ENCODE measurements at places on chromosomes 2 and 18.
A peak's percentile ranks its signal among the peaks of the same experiment; 100 is the strongest.

DNA sequence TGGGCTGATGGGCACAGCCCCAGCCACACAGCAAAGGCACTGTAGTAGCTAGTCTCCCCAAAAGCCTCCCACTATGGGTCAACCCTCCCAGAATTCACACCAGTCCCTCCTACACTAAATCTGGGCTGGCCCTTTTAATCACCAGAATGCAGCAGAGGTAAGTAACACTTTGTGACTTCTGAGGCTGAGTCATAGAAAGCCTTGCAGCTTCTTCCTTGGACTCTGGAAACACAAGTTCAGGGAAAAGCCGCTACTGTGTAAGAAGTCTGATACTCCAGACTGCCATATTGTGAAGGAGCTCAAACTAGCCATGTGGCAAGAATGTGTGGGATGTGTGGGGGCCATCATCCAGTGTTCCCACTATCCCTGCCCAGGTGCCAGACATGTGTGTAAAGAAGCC is 19.0 kb upstream of the SIX2 start:
- DNase-seq, result no peak

DNA sequence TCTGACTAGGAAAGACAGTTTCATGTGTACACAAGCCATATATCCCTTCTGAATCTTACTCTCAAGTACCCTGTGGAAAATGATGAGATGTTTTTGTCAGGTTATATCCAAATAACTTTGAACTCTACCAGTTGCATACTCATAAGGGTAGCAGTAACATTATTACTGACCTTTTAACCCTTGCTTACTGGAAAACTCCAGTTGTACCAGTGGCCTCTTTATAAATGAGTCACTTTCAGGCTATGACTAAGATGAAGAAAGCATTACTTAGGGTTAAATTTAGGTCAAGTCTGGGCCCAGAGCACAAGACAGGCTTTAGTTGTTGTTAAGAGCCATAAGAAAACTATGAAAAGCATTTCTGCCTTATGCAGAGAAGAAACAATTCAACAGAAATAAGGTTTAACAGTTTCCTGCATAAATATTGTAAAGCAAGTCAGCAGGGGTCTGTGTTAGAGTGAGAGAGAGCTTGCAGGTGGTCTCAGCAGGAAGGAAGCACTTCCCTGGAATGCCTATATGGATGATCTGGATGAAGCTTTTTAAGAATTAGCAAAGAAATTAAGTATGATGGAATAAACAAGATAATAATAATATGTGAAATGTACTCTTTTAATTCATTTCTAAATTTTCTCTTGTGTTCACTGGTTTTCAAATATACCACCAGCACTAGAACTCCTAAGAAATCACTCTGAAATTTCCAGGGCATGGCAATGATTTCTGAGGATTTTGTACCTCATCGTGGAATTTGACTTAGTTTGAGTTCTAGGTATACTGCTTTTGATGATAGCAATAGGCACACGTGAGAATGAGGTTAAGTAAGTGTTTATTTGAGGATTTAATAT is 126.6 kb downstream of the UBE2E3 start:
- peak; percentile 44 for DNase-seq

- DNase-seq, result no peak
Observed at GRCh38 chr2:234682492-234683228, 185.8 kb upstream of the ARL4C start.

DNA sequence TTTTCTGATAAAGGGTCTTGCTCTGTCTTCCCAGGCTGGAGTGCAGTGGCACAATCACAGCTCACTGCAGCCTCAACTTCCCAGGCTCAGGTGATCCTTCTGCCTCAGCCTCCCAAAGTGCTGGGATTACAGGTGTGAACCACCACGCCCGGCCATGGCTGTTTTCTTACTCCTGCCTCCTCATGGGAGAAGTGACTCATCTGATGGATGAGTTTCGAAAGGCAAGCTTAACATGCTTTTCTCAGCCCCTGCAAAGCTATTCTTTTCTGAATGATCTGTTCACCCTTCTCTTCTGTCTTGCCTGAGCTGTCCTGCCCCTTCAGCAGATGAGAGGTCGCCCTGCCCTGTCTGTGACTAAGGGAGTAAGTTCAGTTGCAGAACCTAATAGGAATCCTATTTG is 929 bp upstream of the CREG2 start:
- DNase-seq, result no peak

DNA sequence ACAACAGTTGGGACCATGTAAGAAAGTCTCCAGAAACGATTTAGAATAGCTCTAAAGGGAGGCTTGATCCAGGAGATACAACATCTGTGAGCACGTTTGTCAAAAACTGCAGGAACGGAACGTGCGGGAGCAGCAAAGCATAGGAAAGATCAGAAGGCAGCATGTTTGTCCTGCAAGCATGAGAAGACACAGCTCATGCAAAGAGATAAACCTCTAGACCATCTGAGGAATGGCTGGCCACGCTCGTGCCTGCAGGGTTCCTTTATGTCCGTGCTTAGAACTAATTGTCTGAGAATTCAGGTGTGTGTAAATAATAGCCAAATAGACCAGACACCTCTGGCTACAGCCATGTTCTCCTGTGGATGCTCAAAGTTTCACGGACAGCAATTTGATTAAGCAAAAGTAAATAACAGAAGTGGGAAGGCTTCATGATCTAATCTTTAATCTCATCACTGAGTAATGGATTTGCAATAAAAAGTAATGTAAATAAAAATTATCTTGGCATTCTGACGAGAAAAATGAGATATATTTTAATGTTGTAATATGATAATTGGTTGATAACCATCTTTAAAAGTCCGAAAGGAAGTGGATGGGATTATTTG is 534.8 kb upstream of the CDH7 start:
- no peak for DNase-seq

DNA sequence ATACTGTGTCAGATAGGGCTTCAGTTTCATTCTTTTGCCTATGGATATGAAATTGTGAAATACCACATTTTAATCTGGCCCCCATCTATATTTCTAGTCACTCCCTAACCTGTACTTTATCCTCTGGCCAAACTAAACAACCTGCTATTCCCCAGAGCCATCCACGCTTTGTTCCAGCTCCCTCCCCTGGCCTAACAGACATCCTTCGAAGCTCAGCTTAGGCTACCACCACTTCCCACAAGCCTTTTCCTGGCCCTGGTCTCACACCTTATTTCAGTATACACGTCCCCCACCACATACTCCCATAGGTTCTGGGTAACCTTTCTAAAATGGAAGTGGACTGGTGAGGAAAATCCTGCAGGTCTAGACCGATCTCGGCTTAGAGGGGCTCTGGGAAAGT is 55.4 kb downstream of the MAP4K3 start:
- DNase-seq, result no peak

GRCh38 chr18:63773551-63773950 is 1.7 kb upstream of the SERPINB7 start:
- no peak for DNase-seq

DNA sequence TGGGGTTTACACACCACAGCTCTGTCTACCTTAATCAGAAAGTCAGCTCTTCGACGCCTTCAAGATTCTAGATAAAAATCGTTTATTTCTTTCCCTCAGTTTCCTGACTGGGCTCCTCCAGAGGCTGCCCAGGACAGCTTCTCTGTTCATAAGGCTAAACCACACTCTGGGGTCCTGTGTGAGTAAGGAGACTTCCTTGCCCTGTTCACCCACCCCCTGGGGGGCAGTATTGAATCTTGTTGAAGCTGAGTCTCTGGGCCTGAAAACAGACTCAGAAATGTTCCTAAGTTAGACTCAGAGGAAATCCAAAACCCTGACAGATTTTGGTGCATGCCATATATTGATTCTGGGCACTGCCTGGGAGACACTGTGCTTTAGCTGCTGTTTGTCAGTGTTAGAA is 43.0 kb downstream of the G6PC2 start:
- DNase-seq, result no peak

GRCh38 chr2:45275242-45275805 is 266.1 kb upstream of the SIX2 start:
- DNase-seq, result no peak

- no peak for DNase-seq
Observed at GRCh38 chr2:143081616-143082015, 47.6 kb upstream of the ARHGAP15 start.

DNA sequence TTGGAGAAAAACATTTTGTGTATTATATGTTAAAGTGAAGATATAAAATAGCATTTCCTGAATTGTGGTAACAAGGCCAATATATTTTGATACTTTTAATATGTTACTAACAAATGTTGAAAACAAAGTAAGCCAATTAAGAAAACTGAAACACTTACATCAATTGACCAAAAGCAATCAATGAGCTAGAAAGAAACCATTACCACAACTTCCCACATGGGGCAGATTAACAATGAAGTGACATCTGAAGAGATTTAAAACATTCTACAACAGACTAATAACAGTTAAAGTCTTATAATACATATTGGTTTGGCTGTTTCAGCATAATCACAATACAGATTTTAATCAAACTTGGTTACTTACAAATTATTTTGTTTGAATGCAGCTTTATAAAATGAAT is 282.4 kb upstream of the NETO1 start:
- no peak for DNase-seq

DNA sequence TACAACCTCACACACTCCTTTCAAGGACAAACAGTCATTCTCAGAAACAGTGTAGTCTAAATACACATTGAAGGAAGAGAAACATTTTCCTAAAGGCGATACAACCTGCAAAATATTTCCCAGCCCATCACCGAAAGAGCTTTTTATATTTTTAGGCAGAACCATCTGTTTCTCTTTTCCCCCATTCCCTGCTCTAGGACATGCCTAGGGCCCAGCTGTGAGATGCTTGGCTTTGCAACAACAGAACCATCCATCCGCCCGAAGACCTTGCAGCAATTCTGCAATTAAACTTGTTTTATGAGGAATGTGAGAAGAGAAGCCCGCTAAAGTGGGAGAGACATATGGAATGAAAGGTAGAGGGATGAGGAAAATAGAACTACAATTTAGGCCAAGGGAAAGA is 105.6 kb upstream of the RFX8 start:
- DNase-seq, result no peak

DNA sequence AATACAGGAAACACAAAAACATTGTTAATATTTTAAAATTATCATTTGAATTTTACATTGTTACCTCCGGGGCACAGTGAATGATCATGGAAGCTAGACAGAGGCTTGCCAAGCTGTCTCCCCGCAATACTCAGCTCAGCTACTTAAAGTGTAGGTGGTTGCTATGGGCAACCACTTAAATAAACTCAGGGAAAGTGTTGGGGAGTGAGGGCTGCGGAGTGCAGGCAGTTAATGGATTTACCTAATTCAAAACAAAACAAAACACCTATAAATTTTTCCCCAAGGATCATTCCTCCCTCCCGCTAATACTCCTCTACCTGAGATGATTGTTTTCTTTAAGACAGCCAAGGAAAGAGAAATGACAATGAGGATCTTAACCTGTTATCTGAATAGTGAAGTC is 349.5 kb downstream of the TGIF1 start:
- no peak for DNase-seq

DNA sequence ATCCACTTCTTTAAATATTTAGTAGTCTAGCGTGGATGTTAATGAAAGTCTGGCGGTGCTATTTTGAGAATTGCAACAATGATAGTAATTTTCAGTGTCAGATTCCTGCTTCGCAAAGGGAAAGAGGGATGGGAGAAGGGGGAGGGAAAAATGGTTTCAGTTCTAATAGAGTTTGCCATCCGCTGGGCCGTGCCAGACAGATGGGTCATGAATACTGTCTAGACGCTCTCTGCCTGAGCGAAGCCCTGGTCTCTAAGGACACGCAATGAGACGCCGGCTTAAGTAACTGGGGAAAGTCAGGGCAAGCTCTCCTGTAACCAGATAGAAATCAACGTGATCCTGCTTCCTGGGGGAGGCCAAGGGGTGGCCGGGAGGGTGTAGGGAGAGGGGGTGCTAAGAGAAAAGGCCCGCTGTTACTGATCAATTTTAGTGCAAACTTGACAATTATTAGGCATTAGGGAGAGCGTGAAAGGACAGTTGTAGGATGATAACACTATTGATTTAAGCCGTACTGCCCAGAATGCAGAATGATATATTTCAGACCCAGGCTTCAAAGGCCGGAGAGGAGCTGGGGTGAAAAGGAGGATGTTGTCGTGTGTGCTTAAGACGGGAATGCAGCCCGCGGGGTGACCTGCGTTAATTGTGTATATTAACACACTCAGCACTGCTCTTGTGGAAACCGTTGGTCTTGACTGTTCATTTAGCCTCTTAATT is 229.2 kb downstream of the LDLRAD4 start:
- no peak for DNase-seq

GRCh38 chr18:61883547-61883946 is 9.3 kb downstream of the RNF152 start:
- DNase-seq, result no peak

- no peak for DNase-seq
Observed at GRCh38 chr2:73862987-73863386, 29.8 kb upstream of the ACTG2 start.

DNA sequence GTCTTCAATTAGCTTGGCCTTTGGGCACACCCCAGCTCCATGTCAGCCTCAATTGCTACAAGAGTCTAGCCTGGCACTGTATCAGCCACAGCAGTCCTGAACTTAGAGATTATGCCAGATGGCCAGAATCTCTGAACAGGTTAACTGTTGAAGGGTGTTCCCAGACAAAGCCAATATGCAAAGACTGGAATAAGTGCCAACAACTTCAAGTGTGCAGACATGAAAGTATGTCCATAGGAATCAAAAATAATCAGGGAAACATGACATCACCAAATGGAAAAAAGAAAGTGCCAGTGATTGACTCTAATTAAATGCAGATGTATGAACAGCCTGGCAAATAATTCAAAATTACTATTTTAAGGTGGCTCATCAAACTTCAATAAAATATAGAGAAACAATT is 98.5 kb upstream of the DOCK10 start:
- no peak for DNase-seq

GRCh38 chr2:150663143-150663542 is 175.7 kb upstream of the RND3 start:
- no peak for DNase-seq

GRCh38 chr2:65021709-65022108 is 32.5 kb downstream of the SLC1A4 start:
- DNase-seq, result no peak

DNA sequence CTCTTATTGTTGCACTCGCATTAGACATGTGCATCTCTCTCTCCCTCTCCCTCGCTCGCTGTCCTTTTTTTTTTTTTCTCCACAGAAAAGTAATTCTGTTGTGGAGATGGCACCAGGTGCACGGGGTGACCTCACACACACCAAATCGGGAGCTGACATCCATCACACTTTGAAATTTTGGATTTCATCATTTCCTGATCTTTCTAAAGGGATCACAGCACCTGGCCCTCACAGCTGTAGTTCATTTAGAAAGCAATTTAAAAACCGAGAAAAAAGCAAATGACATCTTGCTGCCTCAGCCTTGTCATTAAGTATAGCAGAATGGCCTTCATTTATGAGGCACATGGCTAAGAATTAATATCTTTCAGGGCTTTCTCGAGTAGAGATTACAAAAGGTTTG is 717.2 kb downstream of the RNF144A start:
- no peak for DNase-seq

GRCh38 chr2:3001615-3002560 is 375.7 kb downstream of the EIPR1 start:
- DNase-seq, result no peak
